ENCODE measurements at places on chromosomes 5 and 9. TPM values are rescaled to one million over a fixed set of nuclear protein-coding genes. Genes with fewer than 3 reads are reported as not detected.
A peak's percentile ranks its signal among the peaks of the same experiment; 100 is the strongest.

Gene RNF208
- 2.7 TPM for total RNA-seq

DNA sequence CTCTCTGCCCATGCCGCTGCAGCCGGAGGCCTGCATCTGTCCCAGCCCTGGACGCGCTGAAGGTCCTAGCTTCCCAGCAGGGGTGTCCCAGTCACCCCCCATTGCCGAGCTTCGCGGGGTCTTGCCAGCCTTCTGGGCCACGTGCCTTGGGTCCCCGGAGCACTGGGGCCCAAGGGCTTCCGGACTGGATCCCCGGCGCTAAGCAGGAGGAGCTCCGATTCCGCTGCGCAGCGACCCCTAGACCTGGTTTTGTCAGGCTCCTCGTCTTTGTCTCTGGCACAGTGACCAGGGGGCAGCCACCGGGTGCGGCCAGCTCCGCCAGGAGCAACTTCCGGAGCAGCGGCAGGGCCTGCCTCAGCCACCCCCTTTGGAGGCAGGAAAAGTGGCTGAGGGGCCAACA is 3.3 kb upstream of the IRX1 start:
- no peak for DNase-seq

- DNase-seq, result no peak
Measured at GRCh38 chr5:171728686-171729085, 56.9 kb upstream of the SMIM23 start.

- no peak for DNase-seq
Measured at GRCh38 chr9:18837402-18837801, 195.6 kb downstream of the SAXO1 start.

DNA sequence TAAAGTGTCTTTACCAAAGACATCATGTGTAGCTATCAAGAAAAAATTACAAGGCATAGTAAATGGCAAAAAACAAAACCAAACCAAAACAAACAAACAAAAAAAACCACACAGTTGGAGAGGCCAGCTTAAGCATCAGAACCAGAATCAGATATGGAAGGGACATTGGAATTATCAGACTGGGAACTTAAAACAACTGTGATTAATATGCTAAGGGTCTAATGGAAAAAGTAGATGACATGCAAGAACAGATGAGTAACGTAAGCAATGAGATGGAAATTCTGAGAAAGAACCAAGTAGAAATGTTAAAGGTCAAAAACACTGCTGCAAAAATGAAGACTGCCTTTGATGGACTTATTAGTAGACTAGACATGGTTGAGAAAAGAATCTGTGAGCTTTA is 75.9 kb downstream of the FBXO38 start:
- no peak for DNase-seq

GRCh38 chr5:157548513-157549282 is 26.9 kb downstream of the ADAM19 start:
- no peak for DNase-seq

GRCh38 chr9:70564468-70565335 is 150.2 kb upstream of the KLF9 start:
- DNase-seq, result no peak

DNA sequence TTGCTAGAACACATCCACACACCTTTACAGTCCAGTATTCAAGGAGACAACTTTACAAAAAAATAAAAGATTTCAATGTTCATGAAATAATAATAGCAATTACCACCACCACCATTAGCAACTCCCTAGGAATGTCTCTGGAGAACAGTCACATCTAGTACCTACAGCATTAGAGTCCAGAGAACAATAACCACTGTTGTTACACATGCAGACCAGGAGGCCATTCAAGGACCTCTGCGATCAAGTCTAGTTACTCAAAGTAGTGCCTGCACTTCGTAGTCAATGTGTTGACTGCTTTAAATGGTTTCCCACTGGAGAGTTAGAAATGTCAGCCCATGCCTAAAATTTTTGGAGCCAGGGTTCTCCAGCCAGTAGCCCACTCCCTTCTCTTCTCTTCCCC is 244.4 kb downstream of the DEPDC1B start:
- DNase-seq, result no peak

Gene ADGRD2
- not detected for total RNA-seq

DNA sequence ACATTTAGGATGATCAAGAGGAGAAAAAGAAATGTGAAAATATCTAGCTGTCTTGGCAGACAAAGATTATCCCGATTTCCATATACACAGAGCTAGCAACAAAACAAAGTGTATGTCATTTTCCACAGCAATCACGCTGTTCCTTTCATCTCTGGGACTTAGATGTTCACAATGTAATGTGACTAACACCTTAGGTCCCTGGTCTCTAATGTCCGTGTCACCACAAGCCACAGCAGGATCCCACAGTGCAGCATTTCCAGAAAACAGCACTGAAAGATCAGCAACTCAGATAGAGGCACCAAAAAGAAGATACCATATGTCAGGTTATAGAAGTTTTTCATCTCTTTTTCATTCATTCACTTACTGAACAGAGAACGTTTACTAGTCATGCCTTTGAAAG is 118.0 kb upstream of the TNPO1 start:
- no peak for DNase-seq

Gene CKMT2
- total RNA-seq, result not detected

DNA sequence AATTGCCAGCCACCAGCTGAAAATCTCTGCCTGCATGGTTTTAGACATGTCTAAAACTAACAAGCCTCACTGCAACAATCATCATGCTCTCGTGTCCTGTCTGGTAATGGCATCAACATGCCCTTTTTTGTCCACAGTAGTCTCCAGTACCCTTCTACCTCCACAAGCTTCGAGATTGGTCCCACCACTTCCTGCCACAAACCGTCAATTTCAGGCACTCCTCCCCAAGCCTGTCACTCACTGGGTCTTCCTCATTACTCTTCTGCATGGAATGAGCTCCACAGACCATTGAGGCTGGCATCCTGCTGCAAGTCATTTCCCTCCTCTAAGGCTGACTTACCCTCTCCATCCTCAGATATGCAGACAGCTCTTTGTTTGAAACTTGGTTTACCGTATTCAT is 9.0 kb downstream of the LPAR1 start:
- DNase-seq, result no peak

GRCh38 chr9:113484258-113484730 is 20.8 kb downstream of the RGS3 start:
- DNase-seq, result no peak

DNA sequence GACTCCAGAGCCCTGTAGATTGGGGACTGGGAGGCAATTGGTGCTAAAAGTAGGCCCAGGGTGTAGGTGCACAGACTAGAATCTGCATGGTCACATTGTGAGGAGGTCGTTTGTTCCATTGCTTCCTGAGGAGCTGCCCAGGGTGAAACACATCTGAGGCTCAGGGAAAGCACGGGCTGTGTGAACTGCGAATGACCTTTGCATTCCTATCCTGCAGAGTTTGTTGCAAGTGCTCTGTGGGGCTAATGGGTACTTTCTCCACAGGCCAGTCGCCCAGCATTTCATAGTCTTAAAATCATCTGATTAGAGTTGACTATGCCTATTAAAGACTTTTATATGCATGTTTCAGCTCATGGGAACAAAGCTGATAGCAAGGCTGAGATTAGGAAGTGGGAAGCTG is 14.4 kb upstream of the SLC46A2 start:
- no peak for DNase-seq

- no peak for DNase-seq
Measured at GRCh38 chr9:68595868-68596267, 55.2 kb upstream of the TMEM252 start.

- no peak for DNase-seq
Measured at GRCh38 chr9:74412236-74412979, 84.7 kb upstream of the RORB start.

GRCh38 chr9:114718801-114719221 is 36.8 kb upstream of the TEX48 start:
- DNase-seq, result peak; percentile 69

DNA sequence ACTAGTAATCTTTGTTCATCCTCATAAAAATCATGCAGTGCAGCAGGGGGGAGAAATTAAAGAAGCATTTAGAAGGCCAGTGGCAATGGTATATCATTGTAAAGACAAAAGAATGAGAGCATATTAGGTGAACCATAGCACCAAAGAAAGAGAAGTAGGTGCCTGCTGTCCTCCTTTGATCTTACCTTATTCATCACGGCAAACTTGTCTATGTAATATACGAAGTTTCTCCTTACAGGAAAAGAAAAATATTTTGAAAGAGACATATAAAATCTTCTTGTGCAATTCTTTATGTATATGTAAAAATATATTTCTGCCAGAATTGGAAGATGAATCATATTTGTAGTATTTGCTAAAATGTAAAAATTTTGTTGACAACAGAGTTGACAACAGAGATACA is 411.3 kb upstream of the ARRDC3 start:
- no peak for DNase-seq

Gene CAMK4
- 68.7 TPM for total RNA-seq

Gene ARID3C
- 0.44 TPM for total RNA-seq

Gene CCDC152
- 16.2 TPM for total RNA-seq

- DNase-seq, result no peak
Measured at GRCh38 chr5:55176176-55176818, 3.3 kb upstream of the CDC20B start.

DNA sequence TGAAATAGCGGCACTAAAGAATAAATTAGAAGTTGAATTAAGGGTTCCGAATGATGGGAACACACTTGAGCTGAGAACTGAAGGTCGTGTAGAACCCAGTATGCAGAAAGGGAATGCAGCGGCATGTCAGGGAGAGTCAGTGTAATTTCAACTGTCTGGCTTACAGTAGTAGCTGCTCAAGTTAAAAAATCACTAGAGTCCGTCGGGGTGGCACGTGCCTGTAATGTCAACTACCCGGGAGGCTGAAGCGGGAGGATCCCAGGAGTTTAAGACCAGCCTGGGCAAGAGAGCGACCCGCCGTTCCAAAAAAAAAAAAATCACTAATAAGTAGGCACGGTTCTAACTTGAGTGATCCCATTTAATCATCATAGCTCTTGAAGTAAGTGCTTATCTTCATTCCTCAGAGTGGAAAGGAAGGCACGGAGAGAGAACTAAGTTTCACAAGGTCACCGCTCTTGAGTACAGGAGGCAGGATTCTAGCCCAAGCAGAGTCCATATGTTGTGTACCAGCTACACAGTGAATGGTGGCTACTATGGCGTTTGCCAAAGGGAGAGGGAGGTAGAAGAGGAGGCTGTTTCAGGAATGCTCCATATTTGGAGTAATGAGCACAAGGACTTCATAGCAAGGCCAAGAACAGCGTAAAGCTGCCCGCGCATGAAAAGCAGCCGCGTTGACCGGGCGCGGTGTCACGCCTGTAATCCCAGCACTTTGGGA is 831 bp downstream of the RMRP start:
- DNase-seq, result no peak

Gene OR13C5
- total RNA-seq, result not detected

Gene FGF18
- total RNA-seq, result 0.18 TPM

DNA sequence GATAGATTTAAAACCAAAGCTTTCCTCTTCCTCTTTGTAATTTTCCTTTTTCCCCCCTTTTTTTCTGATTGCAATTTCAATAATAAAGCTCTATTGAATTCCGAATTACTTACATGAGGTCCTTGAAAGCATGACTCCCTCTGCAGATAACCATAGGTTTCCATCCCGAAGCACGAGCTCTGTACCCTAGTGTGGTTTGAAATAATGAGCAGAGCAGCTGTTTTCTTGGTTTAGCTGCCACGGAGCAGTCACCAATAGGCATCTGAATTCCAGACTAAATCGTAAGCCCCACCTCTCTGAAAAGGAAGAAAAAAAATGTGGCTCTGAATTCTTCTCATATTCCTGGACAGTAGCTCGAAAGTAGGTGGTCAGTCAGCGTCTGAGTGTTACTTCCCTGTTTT is 18.5 kb upstream of the GNE start:
- no peak for DNase-seq

GRCh38 chr9:84271531-84271900 is 69.0 kb downstream of the SLC28A3 start:
- peak; percentile 17 for DNase-seq

Gene NEUROG1
- total RNA-seq, result not detected

Gene NR2F1-AS1
- total RNA-seq, result not detected

GRCh38 chr9:91503673-91504081 is 80.0 kb upstream of the NFIL3 start:
- DNase-seq, result no peak

Gene PDZD2
- total RNA-seq, result 0.15 TPM

DNA sequence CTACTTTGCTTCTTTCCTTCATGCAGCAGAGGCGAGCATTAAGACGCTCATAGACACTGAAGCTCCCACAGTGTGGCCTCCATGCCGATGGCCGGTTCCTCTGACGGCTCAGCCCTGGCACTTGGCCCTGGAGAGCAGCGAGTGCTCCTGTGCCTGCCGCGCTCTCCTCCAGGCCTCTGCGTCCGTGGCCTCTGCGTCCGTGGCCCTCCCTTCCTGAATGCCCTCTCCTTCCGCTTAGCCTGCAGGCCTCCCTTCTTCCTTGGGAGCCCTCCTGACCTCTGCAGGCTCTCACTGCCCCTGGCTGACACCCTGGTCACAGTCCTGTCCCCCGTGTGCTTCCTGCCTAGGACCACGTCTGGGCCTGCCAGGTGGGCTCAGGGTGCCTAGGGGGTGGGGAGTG is 92.8 kb downstream of the ZNF354C start:
- no peak for DNase-seq

DNA sequence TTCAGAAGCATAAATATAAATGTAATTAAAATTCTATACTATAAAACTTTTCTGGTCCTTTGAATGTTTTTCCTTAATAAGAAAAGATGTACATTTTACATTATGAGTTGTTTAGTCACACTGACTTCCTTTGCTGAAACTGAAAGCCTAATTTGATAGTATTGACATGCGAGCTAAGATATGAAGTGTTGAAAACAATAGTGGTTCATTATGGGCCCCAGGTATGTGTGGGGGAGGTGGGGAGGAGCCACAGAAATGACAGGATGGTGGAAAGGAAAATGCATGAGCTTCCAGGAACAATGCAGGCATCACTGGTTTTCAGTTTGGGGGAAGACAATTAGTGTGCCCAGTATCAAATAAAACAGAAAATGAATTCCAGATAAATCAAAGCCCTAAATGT is 35.4 kb upstream of the RLN1 start:
- no peak for DNase-seq

DNA sequence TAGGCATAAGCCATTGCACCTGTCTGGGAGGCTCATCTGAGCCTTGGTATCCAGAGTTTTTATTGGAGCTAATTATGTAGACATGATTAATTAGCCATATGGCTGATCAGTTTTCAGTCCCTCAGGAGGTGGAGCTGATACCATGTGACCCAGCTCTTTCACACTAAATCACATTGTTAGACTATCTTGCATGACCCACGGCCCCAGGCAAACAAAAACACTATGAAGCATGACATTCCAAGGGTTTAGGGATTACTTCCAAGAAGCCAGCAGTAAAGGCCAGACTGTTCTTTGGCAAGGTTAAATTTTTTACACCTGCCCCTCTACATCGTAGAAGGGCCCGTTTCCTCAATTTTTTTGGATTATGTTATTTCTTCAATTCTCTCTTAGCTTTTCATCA is 5.0 kb upstream of the C5orf24 start:
- DNase-seq, result no peak

- no peak for DNase-seq
Measured at GRCh38 chr5:118793652-118794051, 194.7 kb downstream of the DTWD2 start.

All from CD8-positive, alpha-beta memory T cell (primary cell).